ENCODE measurements at places on chromosomes 7 and 10.

DNA sequence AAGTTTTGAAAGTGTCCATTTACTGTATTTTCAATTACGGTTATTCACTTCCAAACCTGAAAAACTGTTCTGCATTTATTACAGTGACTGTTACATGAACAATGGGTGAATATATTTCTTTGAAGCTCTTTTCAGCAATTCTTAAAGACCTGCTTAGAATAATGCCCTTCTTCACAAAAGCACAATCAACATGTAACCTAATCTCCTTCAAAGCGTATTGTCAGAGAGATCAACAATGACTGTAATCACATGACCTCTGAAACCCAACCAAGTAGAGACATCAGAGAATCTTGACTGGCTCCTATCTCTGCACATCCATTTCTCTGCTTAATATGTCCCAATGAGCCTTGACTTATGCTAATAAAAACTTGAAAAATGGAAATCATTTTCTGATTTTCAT, 126.7 kb downstream of the NRCAM start:
- DNase-seq: no peak

DNA sequence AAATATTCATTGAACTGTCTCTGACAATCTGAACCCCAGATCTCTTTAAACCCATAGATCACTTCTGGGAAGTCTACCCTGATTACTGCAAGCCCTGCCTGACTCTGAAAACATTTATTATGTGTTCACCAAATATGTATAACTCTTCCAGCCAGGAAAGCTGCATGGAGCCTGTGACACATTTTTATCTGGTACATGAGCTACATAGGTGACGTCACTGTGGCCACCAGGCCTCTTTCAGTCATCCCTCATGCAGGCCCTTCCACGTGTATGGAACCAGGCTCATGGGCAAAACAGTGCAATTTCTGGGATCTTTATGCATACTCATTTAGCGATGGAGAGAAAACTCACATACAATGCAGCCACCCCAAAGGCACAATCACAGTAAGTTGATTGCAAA, 133.9 kb upstream of the NUPR2 start:
- no peak for DNase-seq

DNA sequence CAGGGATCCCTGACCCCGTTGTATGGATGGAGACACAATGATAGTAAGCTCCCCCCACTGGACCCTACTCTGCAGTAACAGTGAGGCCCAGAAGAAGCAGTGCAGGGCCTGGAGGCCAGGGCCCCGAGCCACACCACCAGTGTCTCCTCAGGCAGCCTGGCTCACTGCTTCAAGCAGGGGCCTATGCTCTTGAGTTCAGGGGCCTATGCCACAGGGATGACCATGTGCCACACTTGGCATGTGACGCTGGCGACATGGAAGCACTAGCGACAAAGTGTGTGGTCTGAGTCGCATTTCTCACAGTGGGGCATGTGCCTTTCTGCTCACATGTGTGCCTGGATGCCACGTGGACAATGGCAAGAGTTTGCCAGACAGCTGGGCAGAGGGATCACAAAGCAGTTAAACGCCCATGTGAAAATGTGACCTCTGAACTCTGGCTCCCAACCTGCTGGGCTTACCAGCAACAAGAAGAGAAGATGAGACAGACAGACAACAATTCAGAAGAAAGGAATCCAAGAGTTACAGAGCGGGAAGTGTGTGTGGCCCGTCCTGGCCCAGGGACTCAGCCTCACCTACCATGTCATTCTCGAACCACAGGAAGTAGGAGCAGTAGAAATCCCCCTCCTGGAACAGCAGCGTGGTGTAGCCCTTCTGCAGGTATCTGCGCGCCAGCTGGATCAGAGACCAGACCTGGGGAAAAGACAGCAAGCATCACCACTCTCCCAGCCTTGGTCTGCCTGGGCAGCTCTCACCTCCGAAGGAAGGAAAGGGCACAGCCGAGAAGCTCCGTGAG, 4.7 kb upstream of the PYROXD2 start:
- DNase-seq: no peak

- DNase-seq: no peak
Measured at GRCh38 chr7:13072014-13072413, 384.6 kb downstream of the ARL4A start.

DNA sequence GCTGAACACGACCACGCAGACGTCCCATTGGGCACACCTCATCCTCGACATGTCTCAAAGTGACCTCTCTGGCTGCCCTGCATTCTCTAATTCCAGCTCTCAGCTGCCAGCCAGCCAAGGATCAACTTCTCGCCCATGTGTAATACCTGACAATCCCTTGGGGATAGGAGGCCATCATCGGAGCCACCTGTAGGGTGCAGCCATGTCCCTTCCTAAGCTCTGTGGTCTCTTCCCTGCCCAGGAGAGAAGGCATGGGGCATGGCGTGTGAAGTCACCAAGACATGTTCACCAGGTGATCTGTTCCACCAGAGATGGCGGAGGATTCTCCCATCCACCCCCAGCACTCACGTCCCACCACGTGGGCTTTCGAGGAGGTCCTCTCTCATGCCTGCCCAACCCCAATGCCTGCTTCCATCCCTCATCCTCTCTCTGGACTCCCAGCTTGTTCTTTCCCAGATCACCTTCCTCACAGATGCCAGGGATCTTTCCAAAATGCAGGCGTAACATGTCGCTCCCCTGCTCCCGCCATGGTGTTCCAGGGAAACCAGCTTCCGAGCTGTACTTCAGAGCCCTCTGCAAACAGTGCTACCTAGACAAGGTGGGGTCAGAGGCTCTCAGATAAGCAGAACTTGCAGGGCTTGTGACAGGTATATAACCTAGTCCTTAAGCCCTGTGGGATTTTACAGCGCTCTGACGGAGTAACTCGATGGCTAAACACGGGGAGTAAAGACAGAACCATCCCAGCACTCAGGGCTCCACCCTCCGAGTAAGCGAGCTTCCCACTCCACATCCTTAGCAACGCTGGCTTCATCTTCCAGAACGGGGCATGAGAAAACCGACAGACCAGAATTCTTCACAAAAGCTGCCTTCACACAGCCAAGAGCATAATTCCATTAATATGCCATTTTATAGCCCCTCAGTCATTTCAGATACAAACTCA, 41.1 kb downstream of the BRI3 start:
- DNase-seq: no peak

DNA sequence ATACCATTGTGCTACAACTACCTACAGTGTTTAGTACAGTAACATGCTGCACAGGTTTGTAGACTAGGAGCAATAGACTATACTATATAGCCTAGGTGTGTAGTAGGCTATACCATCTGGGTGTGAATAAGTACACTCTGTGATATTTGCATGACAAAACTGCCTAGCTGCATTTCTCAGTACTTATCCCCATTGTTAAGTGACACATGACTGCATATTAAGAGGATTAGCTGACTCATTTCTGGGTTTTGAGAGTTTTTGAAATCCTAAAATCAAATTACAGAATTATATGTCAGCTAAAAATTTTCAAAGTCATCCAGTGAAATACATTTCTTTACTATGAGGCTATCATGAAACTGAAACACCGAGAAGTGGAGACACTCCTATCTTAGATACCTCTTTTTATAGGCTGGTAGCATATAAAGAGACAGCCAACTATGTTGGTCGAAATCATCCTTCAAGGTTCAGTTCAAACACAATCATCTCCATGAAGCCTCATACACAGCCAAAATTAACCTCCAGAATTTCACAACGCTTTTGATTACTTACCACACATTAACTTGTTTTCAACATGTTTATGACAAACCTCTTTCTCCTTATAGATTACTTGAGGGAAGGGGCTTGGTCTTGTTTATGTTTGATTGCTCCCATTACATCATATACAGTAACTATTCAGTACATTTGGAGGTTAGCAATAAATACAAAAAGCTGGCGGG, 89.8 kb upstream of the ANK3 start:
- no peak for DNase-seq

DNA sequence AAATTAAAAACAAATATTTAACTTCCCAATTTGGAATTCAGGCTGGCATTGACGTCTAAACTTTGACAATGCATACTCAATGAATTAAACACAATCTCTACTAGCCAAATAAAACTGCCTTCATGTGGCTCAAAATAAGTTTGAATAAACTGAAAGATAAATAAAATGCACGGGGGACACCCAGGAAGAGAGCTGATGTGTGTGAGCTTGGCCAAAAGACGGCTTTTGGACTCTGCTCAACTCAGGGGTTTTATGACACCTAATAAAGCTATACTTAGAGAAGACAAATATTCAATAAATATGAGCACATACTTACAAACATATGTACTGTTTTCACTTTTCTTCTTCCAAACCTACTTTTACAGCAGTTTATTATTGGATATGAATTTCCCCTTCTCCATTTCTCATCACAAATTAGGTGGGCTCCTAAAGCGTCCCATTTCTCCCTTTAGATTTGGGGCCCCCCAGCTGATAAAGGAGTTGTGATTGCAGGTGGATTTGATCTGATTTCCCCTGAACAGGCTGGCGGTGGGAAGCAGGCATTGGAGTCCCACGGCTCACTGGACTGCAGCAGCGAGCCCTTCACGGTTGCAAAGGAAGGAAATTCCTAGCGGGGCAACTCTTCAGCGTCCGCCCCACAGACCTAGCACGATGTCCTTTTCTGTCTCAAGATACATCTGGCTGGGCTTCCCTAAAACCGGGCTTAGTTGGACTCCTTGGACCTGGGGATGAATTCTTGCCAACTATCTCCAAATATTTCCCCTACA, 79.6 kb downstream of the INSIG1 start:
- DNase-seq: no peak

GRCh38 chr7:101239951-101240220, 2.3 kb upstream of the CLDN15 start:
- DNase-seq: no peak

- no peak for DNase-seq
Measured at GRCh38 chr7:152392254-152392653, 43.5 kb downstream of the KMT2C start.

DNA sequence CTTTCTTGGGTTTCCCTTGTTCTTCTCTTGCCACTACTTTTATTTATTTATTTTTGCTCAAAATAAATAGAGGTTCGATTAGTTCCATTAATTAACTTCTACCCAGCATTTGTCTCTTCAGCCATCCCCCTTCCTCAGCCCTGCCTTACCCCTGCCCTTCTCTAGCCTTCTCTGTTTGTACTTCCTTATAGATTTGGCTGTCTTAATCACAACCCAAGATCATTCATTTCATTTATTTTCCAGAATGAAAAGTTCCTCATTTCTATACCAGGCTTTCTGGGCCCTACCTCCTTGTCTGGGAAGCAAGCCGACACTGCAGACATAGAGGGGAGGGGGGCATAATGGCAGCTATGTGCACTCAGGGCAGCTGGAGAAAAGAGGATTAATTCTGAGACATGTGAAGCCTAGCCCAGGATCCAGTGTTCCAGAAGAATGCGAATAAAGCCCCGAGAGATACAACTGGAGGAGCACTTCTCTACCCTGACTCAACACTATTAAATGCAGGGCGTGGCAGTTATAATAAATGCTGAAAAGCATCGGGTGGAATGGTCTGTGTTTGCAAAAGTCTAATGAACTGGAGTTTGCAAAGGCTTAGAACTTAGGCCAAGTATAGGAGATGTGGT, 6.4 kb upstream of the PDCD4 start:
- DNase-seq: no peak

DNA sequence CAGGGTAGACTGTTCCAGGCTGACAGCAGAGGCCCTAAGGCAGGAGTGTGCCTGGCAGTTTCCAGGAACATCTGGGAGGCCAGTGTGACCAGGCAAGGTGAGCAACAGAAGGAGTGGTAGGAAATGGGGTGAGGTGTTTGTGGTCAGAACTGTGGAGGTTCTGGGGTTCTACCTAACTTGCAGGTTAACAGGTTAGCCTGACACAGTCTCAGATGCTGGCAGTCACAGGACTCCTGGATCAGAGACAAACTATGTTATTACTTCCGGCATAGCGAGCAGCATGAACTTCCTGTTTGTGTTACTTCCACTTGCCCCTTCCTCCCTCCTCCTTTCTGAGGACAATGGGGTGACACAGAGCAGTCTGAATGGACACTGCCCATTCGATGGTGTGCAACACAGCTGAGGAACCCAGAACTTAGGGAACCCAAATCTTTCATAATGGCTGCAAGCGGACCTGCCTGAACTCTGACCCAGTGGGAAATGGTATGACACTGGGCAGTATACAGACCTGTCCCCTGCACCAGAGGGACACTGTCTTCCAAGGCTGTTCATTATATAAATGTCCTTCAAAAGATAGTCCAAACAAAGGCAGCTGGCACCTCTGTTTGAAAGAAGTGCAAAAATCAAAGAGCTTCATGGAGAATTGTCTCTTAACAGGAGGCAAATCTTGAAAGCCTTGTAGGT, 3.9 kb upstream of the SAR1A start:
- peak; percentile 31 for DNase-seq

GRCh38 chr7:30817371-30817767, 46.2 kb downstream of the MINDY4 start:
- DNase-seq: no peak

- no peak for DNase-seq
Measured at GRCh38 chr10:101075775-101076174, 14.0 kb downstream of the KAZALD1 start.

- DNase-seq: no peak
Measured at GRCh38 chr7:46767071-46767470, 814.8 kb downstream of the TNS3 start.

DNA sequence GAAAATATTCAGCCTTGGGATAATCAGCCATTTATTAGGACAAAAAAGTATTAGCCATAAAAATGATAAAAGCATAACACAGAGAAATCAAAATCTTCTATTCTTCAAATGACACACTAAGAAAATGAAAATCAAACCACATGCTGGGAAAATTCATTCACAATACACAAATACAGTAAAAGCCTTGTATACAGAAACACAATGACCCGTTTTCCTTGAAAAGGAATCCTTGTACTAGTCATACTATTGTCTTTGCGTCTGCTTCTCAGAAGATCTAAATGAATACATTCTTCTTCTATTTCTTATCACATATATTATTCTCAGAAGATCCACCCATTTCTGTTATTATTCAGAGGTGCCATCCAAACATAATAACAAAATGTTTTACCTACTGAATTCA, 749.1 kb downstream of the CNTNAP2 start:
- no peak for DNase-seq

- no peak for DNase-seq
Measured at GRCh38 chr10:59900048-59900727, 6.2 kb downstream of the CCDC6 start.

DNA sequence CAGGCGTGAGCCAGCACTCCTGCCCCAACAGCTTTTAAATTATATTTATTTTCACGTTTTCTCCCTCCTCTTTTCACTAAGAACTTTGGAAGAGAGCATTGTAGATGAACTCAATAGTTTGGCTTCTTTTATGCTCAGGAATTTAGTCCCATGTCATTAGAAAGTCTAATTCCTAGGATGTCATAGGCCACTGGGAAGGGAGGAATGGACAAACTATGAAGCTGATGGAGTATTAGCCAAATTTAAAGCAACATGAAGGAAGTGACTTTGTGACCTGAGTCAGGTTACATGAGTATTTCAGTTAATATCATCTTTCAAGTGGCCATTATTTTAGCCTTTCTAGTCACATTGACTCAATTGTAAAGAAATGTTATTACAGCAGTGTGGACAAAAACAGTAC, 18.0 kb upstream of the OPN4 start:
- DNase-seq: no peak

- no peak for DNase-seq
Measured at GRCh38 chr7:105905910-105906568, 29.6 kb upstream of the ATXN7L1 start.

Measured in immature natural killer cell (primary cell).